Activated T-helper 2 cell treated with anti-CD3 and anti-CD28 coated beads, Interferon-gamma antibody, Interleukin-2, Interleukin-4, amounts not matched to agents 10 μg/mL and 5 μg/mL and 100 μg/mL, durations not matched to agents 14 hours and 24 hours and 36 hours (primary cell): ENCODE measurements at places on chromosomes 2 and 18. TPM values are rescaled to one million over a fixed set of nuclear protein-coding genes. Genes with fewer than 3 reads are reported as not detected.

GRCh38 chr18:59988098-59988706 lies 88.4 kb downstream of the PMAIP1 start:
- no peak for DNase-seq

- DNase-seq: no peak
Measured at GRCh38 chr2:207039225-207039624, 99.9 kb downstream of the CPO start.

DNA sequence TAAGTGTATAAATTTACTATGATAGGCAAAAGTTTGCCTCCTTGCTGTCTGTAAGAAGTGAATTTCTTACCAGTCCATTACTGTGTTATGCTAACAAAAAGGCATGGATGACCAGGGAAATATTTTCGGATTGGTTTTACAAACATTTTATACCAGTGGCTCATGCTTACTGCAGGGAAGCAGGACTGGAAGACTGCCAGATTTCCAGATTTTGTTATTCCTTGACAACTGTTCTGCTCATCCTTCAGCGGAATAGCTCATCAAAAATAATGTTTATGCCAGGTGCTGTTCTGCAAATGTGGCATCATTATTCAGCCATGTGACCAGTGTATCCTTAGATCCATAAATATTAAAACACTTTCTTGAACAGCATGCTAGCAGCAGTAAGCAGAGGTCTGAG lies 40.4 kb upstream of the NETO1 start:
- no peak for DNase-seq

MYCN gene
- not detected in 2 replicates for total RNA-seq

VIL1 gene
- not detected in 2 replicates for total RNA-seq

SNORC gene
- 1.9 and 3.2 TPM in 2 replicates for total RNA-seq

REG3G gene
- not detected in 2 replicates for total RNA-seq

EVA1A gene
- not detected in 2 replicates for total RNA-seq
